ENCODE measurements at places on chromosomes 11 and 22. TPM values are rescaled to one million over a fixed set of nuclear protein-coding genes. Genes with fewer than 3 reads are reported as not detected.

TNNI2 gene
- total RNA-seq, result not detected

GRCh38 chr22:44410451-44410991 lies 87.5 kb downstream of the RTL6 start:
- no peak overlapping the region for H3K27ac ChIP-seq
- H3K4me3 ChIP-seq, result no peak overlapping the region
- DNase-seq, result no peak
- H3K4me1 ChIP-seq, result no peaks in the 10 kb centered on the region
- H3K36me3 ChIP-seq, result no peaks in the 10 kb centered on the region

GRCh38 chr11:113595810-113596594 lies 110.1 kb downstream of the TMPRSS5 start:
- H3K27ac ChIP-seq, result no peak overlapping the region
- DNase-seq, result no peak
- peaks cover 14% of the 10 kb centered on the region for H3K4me1 ChIP-seq
- no peaks in the 10 kb centered on the region for H3K36me3 ChIP-seq

DNA sequence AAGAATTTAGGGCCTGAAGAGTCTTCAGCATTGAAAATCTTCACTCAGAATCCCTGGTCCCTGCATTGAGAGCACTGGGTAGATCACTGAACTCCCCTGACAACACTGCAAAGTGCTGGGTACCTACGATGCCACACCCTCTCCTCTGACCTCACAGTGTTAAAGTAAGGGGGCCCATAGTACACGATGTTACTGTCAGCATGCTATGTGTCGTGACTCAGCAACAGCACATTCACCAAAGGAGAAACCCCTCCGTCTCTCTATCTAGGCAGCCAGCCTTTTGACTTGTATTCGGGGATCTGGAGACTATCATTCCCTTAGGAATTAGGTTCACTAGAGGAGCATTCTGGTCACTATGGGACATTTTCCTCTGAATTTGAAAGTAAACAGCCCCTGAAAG lies 67.4 kb upstream of the PITPNB start:
- H3K4me1 ChIP-seq, result peaks cover 4% of the 10 kb centered on the region
- no peak overlapping the region for H3K27ac ChIP-seq
- H3K4me3 ChIP-seq, result no peak overlapping the region
- no peak for DNase-seq
- H3K36me3 ChIP-seq, result no peaks in the 10 kb centered on the region

TRPC6 gene
- not detected for total RNA-seq

DNA sequence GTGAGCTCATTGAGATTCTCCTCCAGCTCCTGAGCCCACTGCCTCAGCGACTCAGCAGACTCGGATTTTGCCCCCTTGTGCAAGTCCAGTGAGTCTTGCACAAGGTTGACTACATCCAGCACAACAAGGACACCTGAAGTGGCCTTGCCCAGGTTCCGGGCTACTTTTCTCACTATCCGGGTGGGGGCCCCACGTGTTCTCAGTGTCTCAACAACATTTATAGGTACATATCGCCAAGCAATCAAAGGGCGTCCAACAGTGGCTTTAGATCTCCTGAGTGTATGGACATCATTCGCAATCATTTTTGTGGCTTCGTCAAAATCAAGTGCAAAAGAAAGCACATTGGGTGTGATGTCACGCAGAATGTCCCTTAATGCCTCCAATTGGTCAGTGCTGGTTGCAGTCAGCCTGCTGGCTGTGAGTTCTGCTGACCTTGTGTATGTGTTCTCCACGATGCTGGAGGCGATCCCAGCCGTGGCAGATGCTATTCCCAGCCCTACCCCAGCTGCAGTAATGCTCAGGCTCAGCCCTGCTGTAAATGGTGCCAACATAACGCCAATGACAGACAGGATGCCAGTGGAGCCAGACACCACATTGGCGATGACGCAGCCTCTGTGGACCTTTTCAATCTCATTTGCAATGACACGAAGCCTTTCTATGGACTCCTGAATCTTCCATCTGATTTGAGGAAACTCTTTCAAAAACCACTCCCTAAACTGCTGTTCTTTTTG lies 10.3 kb downstream of the APOL4 start:
- H3K27me3 ChIP-seq, result peaks cover 11% of the 10 kb centered on the region
- no peaks in the 10 kb centered on the region for H3K36me3 ChIP-seq
- DNase-seq, result no peak
- H3K4me1 ChIP-seq, result peaks cover 7% of the 10 kb centered on the region
- no peak overlapping the region for H3K4me3 ChIP-seq

NOX4 gene
- total RNA-seq, result not detected

- H3K27me3 ChIP-seq, result no peaks in the 10 kb centered on the region
- peaks cover 22% of the 10 kb centered on the region for H3K36me3 ChIP-seq
- H3K27ac ChIP-seq, result no peak overlapping the region
Observed at GRCh38 chr22:42996646-42997365, 18.1 kb downstream of the PACSIN2 start.

DNA sequence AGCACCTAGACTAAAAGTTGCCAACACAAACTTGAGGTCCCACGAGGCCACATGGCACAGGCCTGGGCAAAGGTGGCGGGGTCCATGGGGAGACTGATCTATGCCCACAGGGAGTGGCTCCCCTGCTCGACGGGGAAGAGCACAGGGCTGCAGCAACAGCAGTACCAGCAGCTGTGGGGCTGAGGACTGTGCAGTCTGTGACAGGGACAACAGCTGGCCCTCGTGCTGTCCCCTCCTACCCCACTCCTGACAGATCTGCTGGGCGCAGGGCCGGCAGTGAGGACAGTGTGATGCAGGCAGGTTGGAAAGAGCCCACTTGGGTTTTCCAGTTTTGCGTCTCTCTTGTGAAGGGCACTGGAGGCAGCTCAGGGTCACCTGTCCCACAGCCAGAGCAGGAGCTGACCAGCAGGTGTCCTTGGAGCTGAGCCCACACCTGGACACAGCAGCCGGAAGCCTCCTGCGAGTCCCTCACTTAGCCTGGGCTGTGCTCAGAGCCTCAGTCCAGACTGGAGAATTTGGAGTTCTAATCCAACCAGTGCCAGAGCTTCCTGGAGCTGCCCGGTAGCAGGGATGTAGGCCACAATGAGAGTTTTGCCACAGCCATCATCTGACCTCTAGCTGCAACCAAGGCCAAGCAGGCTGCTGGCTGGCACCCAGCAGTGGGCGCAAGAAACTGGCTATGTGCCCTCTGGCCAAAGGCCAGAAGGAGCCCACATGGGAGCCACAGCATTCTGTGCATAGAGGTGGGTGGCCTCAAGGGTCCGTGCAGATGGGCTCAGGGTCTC lies 3.6 kb upstream of the GAS2L1 start:
- no peak overlapping the region for H3K27ac ChIP-seq
- H3K36me3 ChIP-seq, result peaks cover 24% of the 10 kb centered on the region
- peaks cover 21% of the 10 kb centered on the region for H3K27me3 ChIP-seq
- no peak for DNase-seq

DNA sequence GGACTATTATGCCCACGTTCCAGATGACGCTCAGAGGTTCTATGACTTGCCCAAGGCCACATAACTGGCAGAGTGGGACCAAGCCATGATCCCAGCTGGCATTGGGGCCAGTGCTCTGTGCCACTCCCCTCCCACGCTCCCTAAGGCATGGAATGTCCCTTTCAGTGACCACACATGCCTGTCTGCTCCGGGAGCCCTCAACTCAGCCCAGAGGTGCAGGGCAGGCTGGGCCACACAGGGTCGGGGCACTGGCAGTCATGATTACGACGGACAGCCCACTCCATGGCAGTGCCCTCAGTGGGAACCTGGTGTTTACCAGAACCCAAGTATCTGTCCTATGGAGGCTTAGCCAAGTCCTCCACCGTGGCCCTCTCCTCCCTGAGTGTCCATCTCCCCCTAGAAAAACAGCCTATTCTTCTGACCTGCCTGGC lies 10.0 kb downstream of the RHBDD3 start:
- H3K36me3 ChIP-seq, result no peaks in the 10 kb centered on the region
- H3K4me3 ChIP-seq, result no peak overlapping the region
- H3K27me3 ChIP-seq, result no peaks in the 10 kb centered on the region
- H3K27ac ChIP-seq, result no peak overlapping the region
- no peak for DNase-seq

DNA sequence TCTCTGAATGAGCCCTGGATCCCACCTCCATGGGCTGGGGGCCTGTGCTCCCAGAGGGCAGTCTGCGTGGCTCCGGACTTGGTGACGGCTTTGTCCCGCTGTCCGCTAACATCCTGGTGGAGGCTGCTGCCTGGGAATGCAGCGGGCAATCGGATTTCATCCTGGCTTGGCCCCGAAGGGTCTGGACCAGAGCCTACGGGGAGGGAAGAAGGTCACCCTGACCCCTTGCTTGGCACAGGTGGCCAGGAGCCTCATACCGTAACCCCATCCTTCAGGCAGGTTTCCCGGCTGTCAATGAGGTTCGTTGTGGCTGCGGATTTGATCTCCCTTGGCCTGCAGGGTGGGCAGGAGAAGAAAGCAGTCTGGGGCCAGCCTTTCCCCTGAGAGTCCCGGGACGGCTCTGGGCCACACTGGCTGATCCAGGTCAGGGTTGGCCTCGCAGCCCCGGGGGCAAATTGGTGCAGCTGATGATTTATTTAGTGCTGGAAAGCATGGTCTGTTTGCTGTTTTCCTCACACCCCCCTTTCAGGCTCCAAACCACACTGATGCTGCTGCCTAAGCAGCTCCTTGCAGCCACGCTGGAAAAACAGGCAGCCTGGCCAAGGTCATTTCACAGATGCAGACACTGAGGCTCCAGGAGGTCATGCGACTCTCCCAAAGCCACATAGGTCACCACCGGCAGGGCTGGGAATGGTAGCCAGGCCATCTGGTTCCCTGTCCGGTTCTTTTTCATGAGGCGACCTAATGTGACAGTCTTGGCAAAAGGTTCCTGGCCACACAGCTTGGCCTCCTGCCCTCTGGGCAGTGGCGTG lies 15.0 kb downstream of the PRDM11 start:
- H3K27me3 ChIP-seq, result no peaks in the 10 kb centered on the region
- no peaks in the 10 kb centered on the region for H3K36me3 ChIP-seq
- H3K4me1 ChIP-seq, result no peaks in the 10 kb centered on the region
- DNase-seq, result no peak

GRCh38 chr11:48093795-48094642 lies 113.7 kb downstream of the PTPRJ start:
- peaks cover 64% of the 10 kb centered on the region for H3K4me1 ChIP-seq
- no peak overlapping the region for H3K27ac ChIP-seq
- peaks cover 22% of the 10 kb centered on the region for H3K36me3 ChIP-seq
- no peaks in the 10 kb centered on the region for H3K27me3 ChIP-seq
- H3K4me3 ChIP-seq, result no peak overlapping the region

- H3K27me3 ChIP-seq, result peaks cover 5% of the 10 kb centered on the region
- H3K27ac ChIP-seq, result no peak within 1 kb of the TSS
- H3K4me1 ChIP-seq, result no peaks in the 10 kb centered on the region
- no peak for DNase-seq
- no peak within 1 kb of the TSS for H3K4me3 ChIP-seq
- no peaks in the 10 kb centered on the region for H3K36me3 ChIP-seq
Observed at GRCh38 chr11:102780491-102780918, at the start of gene MMP10. MMP10 (minus strand) TSS chr11:102780628; CDS start chr11:102780591, 37 bp downstream.

- H3K4me3 ChIP-seq, result no peak overlapping the region
- peaks cover 60% of the 10 kb centered on the region for H3K36me3 ChIP-seq
- H3K27me3 ChIP-seq, result no peaks in the 10 kb centered on the region
Observed at GRCh38 chr11:72009156-72009555, 10.4 kb downstream of the IL18BP start.

DNA sequence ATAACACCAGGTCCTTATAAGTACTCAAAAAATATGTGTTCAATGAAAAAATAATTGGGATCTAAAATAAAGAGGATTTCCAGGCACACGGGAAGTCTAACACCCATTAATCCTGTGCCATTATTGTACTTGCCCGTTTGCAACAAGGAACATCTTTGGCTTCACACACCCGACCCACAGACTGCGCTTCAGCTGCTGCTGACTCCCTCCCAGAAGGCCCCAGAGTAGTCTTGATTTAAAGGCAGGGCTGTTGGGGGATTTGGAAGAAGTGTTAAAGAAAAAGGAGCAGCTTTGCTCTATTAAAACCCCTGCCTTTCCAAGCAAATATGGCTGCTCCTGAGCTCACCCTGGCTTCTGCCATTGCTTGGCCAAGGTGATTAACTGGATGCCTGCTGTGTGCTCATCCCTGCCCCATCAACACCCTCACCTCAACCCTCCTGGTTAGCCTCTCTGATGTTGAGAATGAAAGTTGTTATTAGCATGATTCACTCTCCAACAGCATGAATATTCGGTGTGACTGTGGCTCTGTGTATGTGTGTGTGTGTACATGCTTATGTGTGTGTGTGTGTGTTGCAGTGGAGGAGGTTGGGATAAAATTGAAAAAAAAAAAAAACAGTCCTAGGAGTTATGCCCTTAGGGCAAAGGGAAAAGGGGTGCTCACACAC lies 76.1 kb downstream of the KIRREL3 start:
- H3K36me3 ChIP-seq, result no peaks in the 10 kb centered on the region
- H3K27ac ChIP-seq, result no peak overlapping the region
- no peak overlapping the region for H3K4me3 ChIP-seq
- H3K4me1 ChIP-seq, result no peaks in the 10 kb centered on the region

- H3K4me1 ChIP-seq, result peaks cover 22% of the 10 kb centered on the region
- DNase-seq, result no peak
- H3K4me3 ChIP-seq, result no peak overlapping the region
Observed at GRCh38 chr22:27867953-27868731, 50.9 kb downstream of the PITPNB start.

GSC2 gene
- not detected for total RNA-seq

Data from activated CD4-positive, alpha-beta T cell treated with anti-CD3 and anti-CD28 coated beads, Interleukin-2, amount 10 ng/mL, durations not matched to agents 7 days and 5 days (primary cell).